ENCODE measurements at places on chromosomes 13 and 19.

DNA sequence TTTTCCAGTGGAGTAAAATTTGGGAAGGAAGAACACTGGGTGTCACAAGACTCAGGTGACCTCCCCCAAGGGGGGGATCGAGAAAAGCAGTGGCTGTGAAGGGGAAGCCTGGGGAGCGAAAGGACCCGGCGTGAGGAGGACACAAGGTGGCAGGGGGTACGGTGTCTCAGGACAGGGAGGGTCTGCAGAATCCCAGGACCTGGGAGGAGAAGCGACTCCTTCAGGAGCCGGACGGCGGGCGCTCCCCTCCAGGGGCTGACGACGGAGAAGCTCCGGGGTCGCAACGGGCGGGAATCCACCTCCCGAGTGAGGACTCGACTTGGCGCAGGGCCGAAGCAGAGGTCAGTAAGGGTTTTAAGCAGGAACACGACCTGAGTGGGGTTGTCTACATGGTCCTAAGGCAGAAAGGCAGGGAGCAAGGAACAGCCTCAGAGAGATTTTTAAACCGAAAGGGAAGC is 529 bp downstream of the ZNF836 start:
- peak; percentile 73 for DNase-seq

GRCh38 chr13:59643906-59644626 is 519.7 kb downstream of the DIAPH3 start:
- no peak for DNase-seq

GRCh38 chr19:49859682-49860335 is 7.6 kb downstream of the PNKP start:
- DNase-seq: no peak

DNA sequence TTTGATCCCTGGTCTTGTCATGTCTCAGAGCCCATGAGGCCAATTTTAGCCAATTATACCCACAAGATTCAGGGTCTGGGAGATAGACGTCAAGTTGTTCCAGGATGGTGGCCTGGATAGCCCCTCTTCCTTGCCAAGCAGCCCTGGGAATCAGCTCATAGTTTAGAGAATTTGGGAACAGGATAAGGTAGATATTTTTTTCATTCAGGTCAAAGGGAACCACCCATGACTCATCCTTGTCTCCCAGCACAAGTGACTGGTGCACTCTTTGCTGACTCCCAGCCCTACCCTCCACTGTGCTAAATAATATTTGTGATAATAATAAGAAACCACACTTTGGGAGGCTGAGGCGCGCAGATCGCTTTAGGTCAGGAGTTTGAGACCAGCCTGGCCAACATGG is 17.1 kb upstream of the S1PR4 start:
- DNase-seq: no peak

DNA sequence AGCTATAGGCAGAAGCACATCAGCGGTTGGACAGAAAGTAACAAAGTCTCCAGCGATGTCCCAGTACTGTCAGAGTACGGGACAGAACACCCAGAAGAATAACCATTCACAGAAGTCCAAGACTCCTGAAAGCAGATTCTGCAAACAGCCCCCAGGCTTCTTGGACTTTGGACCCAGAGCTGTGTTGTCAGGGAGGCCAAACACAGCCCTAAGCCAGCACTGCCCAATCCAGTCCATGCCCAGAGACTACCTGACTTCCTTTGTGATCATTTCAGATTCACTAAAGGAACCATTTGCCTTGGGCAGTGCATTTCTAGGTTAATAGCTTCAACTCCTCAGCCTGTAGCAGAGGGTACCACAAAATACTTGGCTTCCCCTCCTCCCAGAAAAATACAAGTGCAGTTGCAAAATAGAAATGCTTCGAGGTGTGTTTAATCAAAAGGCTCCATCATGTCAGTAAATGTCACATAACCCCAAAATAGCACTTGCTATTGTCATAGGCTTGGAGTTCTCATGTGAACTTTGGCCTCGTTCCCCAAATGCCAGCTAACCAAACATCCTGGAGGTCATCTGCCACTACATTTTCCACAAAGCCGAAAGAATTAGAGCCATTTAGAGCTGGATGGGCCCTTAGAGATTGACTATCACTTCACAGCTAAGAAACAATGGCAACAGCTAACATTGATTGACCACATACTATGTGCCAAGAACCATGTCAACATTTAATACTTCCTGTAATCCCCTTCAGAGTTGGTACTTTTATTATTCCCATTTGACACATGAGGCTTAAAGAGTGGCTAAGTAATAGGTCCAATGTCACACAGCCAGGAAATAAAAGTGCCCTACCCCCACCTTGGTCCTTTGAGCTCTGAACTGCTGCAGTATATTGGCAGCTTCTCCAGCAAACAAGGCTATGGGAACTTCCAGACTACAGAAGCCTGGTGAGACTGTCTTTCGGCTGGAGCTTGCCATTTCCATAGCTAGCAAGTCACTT is 329.9 kb downstream of the FOXO1 start:
- no peak for DNase-seq

DNA sequence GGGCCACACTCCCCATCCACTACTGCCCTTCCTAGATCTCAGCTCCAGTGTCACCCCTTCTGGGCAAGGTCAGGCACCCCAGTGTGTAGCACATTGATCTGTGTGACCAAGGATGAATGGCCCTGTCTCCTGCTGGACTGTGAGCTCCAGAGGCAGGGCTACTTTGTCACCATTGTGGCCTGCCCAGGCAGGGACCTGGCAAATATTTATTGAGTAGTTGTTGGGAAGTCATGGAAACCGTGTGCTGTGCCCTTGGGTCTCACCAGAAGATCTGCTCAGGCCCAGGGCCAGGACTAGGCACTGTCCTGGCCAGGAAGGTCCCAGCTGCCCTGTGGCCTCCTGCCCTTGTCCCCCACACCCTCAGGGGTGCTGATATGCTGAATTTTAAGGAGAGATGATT is 10.5 kb downstream of the NACC1 start:
- DNase-seq: no peak

DNA sequence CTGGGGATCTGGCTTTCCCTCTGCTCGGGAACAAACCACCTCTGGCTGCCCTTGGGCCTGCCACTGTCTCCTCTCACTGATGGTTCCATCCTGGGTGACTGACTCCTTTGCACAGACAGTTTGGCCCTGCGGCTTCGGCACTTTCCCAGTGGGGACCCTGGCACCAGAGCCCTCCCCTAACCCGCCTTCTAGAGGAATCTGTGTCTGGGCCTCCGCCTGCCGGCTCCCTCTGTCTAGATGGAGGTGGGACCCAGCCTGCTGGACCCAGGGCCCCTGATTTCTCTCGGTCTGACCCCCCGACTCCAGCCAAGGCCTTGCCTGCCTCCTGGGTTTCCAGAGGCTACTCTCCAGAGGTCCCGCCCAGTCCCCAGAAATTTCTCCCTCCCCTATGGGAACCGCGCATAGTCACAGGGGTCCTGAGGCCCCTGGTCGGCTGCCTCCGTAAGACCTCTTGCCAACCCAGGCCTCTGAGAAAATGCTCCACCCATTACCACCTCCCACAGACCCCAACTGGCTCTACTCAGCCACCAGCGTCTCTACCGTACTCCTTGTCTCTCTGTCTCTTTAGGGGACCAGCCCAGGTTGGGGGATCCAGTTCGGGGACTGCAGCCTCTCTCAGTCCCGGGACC is 2.7 kb downstream of the CCDC106 start:
- no peak for DNase-seq

GRCh38 chr13:108595436-108596274 is 33.8 kb upstream of the MYO16 start:
- DNase-seq: no peak

DNA sequence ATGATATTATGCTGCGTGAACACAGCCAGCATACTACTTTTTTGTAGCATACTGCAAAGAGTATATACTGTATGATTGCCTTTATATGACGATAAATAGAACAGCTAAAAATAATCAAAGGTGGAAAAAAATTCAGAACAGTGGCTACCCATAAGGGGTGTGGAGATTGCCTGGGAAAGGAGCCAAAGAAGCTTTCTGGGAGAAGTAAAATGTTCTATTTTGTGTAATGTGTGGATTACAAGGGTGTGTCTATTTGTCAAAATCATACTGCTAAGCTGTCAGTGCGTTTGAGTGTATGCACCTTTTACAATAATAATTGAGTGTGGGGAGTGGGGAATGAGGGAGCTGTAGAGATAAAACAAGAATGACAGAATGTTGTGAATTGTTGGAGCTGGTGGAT is 45.2 kb upstream of the MTIF3 start:
- DNase-seq: no peak

Measured in H1 (cell line).